ENCODE measurements at places on chromosomes 1 and 21.

DNA sequence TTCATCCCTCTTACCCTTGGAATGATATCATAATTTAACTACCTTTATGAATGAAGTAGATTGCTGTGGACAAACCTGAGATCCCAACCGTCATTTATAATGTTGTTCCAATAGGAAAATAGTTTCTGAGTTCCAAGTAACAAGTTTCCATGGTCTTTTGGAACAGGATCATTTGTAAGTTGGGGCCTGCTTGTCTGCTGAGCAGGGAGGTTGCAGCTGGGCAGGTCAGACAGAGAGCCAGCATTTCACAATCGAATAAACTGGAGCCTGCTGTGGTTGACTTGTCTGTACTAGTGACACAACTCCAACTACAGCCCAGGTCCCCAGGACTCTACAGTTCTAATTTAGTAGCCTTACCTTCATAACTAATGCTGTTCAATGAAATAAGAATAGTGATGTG is 18.6 kb upstream of the RALGPS2 start:
- no peak for DNase-seq

- no peak for DNase-seq
Measured at GRCh38 chr1:45373573-45373972, 33.3 kb upstream of the MUTYH start.

DNA sequence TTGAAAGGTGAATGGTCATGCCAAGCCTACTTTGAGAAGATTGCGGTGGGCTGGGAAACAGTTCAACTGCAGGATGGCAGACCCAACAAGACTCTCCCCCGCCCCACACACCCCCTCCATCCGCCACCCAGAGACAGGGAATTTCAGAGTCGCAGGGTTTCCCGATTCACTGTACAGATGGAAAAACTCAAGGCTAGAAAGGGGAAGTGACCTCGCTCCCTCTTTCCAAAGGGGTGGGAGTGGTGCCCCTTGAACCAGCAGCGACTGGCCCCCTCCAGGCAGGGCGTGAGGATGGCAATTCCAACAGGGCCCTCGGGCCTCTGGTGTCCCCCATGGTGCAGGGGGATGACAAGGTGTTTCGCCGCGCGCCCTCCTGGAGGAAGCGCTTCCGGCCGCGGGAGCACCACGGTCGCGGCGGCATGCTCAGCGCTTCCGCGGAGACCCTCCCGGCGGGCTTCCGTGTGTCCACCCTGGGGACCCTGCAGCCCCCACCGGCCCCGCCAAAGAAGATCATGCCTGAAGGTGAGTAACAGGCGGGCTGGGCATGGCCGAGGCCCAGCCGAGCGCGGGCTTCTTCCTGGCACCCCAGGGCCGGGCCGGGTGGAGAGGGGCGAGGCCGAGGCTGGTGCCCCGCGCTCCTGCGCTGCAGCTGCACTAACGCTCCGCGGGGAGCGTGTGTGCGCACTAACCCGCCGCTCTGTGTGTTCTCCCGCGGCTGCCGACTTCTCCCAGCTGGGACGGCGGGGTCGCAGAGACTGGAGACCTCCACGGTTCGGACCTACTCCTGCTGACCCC is 10.4 kb downstream of the MYOG start:
- DNase-seq = no peak

DNA sequence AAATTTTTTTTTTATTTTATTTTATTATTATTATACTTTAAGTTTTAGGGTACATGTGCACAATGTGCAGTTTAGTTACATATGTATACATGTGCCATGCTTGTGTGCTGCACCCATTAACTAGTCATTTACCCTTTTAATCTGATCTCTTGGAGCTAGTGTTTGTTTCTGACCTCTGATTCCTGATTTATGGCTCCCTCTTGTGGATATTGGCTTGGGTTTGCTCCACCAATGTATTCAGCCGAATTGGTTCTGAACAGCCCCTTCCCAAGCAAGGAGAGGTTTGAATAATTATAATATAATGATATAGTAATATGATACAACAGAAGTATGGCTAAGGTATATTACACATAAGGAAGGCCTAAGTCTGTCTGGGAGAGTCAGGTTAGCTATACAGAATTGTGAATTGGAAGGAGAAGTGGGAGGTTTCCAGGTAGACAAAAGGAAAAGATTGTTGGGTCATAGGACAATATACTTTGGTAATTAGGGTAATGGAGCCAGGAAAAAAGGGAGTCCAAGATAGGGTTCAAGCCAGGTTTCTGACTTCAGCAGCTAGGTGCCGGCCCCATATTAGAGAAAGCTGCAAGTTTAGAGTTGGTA is 53.1 kb upstream of the HMCN1 start:
- no peak for DNase-seq

GRCh38 chr21:40054403-40054802 is 187.2 kb downstream of the PCP4 start:
- DNase-seq = no peak

Data from activated T-helper 1 cell treated with Interleukin-2 at 50 U/mL for 16 hours (primary cell).